NCI-H774 (cell line): ENCODE measurements at places on chromosomes 3 and 15.

DNA sequence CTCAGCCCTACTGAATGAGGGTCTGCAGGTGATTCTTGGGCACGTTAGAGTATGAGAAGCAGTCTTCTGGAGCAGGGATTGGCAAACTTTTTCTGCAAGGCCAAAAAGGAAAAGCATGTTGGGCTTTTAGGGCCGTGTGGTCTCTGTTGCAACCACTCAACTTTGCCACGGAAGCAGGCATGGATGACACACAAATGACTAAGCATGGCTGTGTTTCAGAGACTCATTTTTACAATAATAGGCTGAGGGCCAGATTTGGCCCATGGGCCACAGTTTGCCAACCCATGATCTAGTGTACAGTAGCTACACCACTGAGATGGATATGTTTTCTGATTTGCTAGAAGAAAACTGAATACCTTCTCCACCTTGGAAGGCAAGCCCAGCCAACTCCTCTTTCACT lies 66.1 kb upstream of the PRICKLE2 start:
- no peak for DNase-seq

- no peak for DNase-seq
These were observed 109.0 kb upstream of the UNC13C start for GRCh38 chr15:53869044-53869805.

- DNase-seq = no peak
These were observed 45.7 kb upstream of the STT3B start for GRCh38 chr3:31486865-31487533.

- no peak for DNase-seq
These were observed 44.8 kb downstream of the AP4E1 start for GRCh38 chr15:50953302-50953701.

DNA sequence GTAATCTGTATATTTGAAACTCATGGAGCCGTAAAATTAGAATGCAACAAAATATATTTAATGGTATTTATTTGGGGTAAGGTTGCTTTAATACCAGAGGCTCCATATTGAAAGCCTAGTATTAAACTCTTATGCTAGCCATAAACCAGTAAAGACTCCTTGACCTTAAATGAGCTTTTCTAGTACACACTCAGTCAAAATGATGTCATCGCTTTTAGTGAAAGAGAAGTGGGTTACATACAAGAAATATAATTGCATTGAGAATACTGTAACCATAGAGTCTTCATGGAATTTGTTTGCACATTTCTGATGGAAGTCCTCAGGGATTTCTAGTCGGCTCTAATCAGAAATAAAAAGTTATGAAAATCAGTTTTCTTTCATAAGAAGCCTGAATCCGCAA lies 757.6 kb downstream of the GBE1 start:
- no peak for DNase-seq

- DNase-seq = no peak
These were observed 20.8 kb downstream of the CORO2B start for GRCh38 chr15:68599560-68600071.

- no peak for DNase-seq
These were observed 94.9 kb upstream of the CHD2 start for GRCh38 chr15:92805080-92805690.

DNA sequence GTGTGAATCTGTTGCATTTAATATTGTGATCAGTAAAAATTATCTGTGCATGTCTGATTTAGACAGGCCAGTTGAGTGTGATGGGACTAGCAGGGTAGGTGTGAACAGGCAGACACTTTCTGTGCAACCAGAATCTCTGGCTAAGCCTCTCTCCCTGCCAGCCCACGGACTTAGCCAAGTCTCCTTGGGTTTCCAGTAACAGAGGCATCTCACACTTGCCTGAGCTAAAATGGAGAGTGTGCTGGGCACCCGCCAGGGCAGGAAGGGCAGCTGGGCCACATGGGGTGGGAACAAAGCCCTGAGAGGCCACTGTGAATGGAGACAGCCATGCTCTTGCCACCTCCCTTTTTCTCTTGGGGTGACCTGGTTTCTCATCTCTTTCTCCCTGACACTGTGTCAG lies 12.5 kb upstream of the RPS27L start:
- no peak for DNase-seq

DNA sequence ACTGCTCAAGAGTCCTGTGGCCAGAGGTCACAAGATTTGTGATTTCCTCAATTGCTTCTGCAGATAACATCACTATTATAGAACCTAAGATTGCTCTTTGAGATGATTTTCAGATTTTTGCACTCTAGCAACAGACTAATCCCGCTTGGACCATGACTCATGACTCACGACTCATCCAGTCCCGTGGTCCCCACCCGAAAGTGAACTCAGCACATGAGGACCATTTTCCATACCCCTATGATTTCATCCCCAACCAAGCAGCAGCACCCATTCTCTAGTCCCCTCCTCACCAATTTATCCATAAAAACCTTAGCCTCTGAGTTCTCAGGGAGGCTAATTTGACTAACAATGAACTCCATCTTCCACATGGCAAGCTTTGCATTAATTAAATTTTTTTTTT lies 106.3 kb upstream of the ALCAM start:
- DNase-seq = no peak

GRCh38 chr15:43329217-43329959 lies 985 bp downstream of the LCMT2 start:
- no peak for DNase-seq

DNA sequence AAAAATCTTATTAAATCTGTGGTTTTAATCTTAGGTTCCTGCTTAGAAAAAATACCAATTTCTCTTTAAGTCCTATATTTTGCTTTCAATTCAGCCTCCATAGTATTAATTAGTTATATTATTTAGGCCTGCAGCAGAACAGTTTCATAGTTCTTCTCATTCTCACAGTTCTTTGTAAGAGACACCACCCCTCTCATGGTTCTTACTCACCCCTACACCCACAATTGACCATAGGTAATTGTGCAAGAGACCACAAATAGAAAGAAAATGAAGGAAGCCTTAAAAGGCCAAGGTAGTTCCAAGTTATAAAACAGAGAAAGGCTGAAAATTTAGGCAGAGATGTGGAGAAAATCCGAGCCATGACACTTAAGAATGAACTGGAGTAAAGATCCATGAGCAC lies 415.3 kb downstream of the TIGIT start:
- DNase-seq = no peak

GRCh38 chr15:85407421-85408269 lies 27.2 kb downstream of the AKAP13 start:
- DNase-seq = no peak

DNA sequence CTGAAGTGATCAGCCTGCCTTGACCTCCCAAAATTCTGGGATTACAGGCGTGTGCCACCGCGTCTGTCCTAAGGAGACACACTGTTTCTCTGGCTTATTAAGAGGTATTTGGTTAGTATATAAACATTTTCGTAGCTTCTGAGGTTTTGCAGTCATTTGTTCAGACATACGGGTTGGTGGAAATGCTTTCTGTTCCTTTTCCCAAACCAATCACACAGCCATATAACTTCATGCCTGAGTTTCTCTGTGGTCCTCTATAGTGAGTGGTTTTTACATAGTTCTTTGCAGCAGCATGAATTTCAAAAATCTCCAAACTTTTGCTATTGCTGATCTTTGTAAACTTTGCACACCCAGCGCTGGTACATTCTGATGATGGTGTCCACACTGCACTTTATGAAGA lies 100.5 kb downstream of the AKAP13 start:
- DNase-seq = no peak

GRCh38 chr3:97010881-97011657 lies 196.7 kb downstream of the EPHA6 start:
- DNase-seq = no peak

GRCh38 chr3:61231693-61232092 lies 19.6 kb downstream of the FHIT start:
- DNase-seq = no peak
